ENCODE measurements at places on chromosomes 6 and 20.

- no peak for DNase-seq
Observed at GRCh38 chr20:25020345-25020744, 27.8 kb upstream of the APMAP start.

DNA sequence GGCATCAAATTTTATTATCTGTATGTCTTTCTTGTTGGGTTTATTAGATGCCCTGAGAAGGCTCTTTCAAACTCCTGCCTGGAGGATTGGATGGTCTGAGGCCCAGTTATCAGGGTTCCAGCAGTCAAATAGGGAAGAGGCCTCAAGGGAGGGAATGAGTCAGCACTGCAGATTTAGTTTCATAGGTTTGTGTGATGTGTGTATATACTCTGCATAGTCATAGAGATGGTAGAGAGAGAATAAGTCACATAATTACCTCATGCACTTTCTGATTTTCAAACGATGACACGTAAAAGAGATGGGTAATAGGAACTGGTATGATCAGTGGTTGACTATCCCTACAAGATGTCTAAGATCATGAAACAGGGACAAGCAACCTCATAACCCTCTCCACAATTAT is 82.1 kb downstream of the ADAT2 start:
- no peak for DNase-seq

- no peak for DNase-seq
Observed at GRCh38 chr6:56930846-56931245, 24.1 kb upstream of the BEND6 start.

DNA sequence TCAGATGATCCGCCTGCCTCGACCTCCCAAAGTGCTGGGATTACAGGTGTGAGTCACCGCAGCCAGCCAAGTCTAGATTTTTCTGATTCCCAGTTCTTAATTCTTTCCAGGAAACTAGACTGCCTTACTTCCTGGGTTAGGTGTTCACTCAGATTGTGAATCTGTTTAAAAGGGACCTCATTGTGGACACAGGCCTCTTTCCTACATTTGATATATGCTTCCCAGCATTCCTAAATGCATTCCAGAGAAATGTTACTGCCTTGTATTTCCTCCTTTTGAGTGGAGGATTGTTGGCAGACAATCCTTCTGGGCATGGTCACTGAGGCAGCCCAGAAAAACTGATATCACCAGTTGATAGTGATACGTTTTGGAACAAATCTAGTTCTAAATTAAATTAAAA is 15.7 kb downstream of the TMEM181 start:
- DNase-seq: no peak

- no peak for DNase-seq
Observed at GRCh38 chr6:144480473-144480872, 195.3 kb downstream of the UTRN start.

Data from aorta (tissue), 5 donors.